NCI-H2029 (cell line): ENCODE measurements at places on chromosomes 1 and 21.

DNA sequence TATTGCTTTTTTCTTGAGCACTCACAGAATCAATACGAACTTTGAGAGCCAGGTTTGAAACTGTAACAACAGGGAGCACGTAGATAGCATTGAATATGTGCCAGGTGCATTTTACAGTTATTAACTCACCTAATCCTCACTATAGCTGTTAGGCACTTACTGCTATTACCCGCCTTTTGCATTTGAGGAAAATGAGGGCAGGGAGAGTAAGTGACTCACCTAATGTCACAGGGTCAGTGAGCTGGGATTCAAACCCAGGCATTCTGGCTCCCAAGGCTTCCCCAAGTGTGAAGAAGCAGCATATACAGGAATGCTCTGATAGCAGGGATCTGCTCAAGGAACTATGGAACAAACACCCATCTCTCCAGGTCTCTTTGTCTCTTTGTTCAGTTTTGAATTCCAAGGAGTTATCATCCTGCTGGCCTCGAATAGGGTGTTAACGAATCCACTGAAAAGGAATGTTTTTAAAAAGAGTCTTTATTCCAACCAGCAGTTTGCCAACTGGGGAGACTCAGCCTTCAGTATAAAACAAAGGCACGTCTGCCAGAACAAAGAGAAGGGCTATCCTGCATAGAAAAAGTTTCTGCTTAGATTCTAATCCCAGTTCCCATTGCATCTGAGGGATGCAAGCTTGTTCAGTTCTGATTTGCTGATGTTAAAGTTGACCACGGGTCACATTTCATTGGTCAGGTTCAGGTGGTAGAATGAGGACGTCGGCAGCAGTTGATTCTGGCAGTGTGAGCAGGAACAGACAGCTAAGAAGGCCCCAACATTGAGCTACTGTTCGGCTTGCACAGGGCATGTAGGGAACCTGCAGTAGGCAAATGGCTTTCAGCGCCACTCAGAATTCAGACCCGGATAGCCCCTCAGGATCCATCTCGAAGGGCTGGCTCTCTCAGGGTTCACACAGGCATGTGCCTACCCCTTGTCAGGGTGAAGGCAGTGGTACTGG is 22.1 kb downstream of the TRIM67 start:
- no peak for DNase-seq

GRCh38 chr1:27614625-27615344 is 10.8 kb upstream of the AHDC1 start:
- no peak for DNase-seq

GRCh38 chr1:183164963-183165362 is 21.1 kb upstream of the LAMC2 start:
- no peak for DNase-seq

GRCh38 chr1:198082576-198082975 is 74.2 kb upstream of the NEK7 start:
- DNase-seq, result no peak
